Spinal cord (tissue), 10 donors: ENCODE measurements at places on chromosomes 2 and 18. TPM values are rescaled to one million over a fixed set of nuclear protein-coding genes. Genes with fewer than 3 reads are reported as not detected.

DNA sequence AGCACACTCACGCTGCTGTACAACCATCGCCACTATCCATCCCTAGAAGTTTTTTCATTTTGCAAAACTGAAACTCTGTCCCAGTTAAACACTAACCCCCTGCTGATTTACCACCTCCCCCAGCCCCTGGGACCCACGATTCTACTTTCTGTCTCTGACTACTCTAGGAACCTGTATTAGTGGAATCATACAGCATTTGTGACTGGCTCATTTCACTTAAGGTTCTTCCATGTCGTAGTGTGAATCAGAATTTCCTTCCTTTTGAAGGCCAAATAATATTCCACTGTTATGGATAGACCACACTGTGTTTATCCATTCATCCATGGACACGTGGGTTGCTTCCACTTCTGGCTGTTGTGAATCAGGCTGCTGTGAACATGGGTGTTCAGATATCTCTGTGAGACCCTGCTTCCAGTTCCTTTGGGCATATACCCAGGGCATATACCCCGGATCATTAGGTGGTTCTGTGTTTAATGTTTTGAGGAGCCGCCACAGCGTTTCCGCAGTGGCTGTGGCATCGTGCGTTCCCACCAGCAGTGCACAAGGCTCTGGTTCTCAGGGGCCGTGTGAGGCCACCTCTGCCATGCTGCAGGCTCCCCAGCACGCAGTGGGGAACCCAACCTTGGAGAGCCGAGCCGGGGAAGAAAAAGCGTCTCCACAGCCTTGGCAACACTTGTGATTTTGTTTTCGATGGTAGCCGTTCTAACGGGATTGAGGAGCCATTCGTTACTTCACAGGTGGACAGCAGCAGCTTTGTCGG, 10.1 kb downstream of the RAMP1 start:
- DNase-seq: no peak

- DNase-seq: no peak
Observed at GRCh38 chr2:33588232-33588631, 10.9 kb downstream of the FAM98A start.

- no peak for DNase-seq
Observed at GRCh38 chr2:229027353-229028105, 243.6 kb downstream of the PID1 start.

- no peak for DNase-seq
Observed at GRCh38 chr18:27377251-27377650, 192.1 kb upstream of the CHST9 start.

DNA sequence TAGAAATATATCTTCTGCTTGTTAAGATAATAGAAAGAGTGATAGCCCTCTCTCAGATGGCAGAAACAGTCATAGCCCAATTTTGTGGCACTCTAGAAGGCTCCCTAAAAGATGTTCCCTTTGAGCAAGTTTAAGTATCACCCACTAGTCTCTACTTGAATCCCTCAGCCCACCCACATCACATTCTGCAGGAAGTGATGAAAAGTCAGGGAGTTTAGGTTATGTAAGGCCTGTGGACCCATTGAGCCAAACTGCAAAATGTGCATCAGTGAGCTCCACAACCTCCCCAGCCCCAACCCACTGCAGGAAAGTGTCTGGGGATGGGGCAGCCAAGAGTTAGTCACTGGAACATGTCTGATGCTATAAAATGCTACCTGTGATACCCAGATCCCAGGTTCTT, 25.6 kb downstream of the ANKRD44 start:
- no peak for DNase-seq

- DNase-seq: no peak
Observed at GRCh38 chr2:193542762-193543161, 1348.0 kb upstream of the TMEFF2 start.

DNA sequence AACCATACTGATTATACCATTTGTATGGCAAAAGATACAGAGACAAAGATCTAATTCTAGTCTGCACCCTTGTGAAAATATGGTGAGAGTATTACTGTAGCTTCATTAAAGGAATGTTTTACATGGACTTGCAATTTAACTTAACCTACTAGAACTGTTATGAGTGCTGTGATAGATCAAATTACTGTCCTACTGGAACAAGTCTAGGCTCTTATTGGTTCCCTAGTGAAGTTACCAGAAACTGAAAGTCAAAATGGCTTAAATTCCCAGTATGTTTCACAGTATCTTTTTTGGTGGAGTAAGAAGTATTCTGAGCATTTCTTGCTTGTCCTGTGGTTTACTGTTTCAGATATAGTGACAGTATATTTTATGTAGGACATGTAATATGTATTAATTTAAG, 3.8 kb upstream of the TBR1 start:
- DNase-seq: no peak

The PREPL gene
- 184 TPM for polyA plus RNA-seq

The GKN2 gene
- polyA plus RNA-seq: not detected

The XPO1 gene
- 152 TPM for polyA plus RNA-seq

The BCL11A gene
- 61.6 TPM for polyA plus RNA-seq
